ENCODE measurements at places on chromosomes 11 and 22. TPM values are rescaled to one million over a fixed set of nuclear protein-coding genes. Genes with fewer than 3 reads are reported as not detected.

DNA sequence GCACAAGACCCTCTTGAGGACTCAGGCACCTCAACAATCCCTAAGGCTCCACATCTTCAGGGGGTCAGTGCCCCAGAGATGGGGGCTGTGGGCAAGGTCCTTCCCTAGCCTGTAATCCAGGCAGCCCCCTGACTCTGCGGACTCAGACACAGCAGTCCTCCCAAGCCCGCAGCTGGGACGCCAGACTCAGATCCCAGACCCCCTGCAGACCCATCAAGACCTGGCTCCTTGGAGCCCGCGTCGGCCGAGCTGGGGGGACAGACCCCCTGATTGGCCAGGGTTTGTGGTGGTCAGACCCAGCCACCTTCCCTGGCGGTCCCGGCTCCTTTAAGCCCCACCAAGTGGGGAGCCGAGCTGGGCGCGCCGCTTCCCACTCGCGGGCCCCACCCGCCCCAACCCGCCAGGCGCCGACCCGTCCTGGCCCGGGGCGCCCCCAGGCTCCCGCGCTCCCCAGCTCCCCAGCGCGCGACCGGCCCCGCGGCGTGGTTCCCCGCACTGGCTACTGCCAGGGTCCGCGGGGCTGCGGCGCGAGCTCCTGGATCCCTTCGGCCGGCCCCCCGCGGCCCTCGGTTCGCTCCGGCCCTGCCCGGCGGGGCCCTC is 458 bp downstream of the OSBPL5 start:
- no peak for DNase-seq

DNA sequence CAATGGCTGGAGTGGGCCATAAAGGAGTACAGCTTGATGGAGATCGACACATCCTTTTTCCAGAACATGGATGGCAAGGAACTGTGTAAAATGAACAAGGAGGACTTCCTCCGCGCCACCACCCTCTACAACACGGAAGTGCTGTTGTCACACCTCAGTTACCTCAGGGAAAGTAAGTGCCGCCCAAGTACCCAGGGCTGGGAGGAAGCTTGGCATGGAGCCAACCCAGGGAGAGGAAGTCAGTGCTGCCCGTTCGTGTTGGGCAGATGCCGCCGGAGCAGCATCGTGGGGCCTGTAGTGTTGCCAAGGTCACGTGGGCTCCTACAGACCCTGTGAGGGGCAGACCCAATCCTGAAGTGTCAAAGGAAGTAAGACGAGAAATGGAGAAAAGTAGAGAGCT is 78.9 kb downstream of the FLI1 start:
- no peak for DNase-seq

DNA sequence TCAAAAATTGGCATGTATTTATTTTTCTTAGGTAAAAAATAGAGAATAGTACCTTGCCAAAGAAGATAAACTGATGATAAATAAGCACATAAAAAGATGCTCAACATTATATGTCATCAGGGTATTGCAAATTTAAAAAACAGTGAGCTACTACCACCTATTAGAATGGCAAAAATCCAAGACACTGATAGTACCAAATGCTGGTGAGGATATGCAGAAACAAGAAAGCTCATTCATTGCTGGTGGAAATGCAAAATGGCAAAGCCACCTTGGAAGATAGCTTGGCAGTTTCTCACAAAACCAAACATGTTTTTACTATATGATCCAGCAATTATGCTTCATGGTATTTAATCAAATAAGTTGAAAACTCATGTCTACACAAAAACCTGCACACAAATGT is 46.4 kb upstream of the EED start:
- no peak for DNase-seq

The LMO1 gene
- total RNA-seq: not detected

The RASSF10 gene
- not detected for total RNA-seq

DNA sequence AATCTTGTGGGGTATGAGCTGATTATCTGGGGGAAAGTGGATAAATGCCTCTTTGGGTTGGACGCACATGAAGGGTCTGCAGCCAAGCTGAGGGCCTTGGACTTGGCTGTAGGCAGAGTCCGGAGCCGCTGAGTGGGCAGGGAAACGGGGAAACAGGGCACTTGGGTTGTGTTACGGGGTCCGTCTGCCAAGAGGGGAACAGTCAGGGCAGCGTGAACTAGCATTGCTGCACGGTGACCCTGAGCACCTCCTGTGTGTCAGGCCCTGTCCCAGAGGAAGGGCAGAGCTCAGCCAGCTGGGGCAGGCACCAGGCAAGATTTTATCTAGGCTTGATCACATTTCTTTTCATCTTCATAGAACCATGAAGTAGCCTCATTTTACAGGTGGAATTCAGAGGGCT is 11.9 kb downstream of the FAM83F start:
- no peak for DNase-seq

The AGBL2 gene
- 1.3 TPM for total RNA-seq

DNA sequence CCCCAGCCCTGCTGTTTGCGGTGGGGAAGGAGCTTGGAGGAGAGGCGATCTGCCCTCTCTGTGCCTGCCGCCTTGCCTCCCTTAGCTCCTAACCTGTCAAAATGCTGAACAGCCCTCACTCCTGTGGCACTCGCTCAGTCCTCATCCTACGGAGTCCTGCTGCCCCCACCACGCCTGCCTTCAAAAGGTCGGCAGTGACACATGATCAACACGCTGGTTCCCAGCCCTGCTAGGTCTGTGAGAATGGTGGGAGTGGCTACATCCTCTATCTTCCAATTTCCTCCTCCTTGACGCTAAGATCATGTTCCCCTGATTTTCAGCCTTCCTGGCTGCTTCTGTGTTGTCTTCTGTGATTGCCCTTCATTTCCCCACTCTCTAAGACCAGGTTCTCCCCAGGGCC is 120.2 kb upstream of the TBCEL start:
- DNase-seq: no peak

- no peak for DNase-seq
Measured at GRCh38 chr11:64230985-64231365, 627 bp downstream of the DNAJC4 start.

The PLEKHA7 gene
- total RNA-seq: 0.64 TPM
